ENCODE measurements at places on chromosomes 6 and 20.

DNA sequence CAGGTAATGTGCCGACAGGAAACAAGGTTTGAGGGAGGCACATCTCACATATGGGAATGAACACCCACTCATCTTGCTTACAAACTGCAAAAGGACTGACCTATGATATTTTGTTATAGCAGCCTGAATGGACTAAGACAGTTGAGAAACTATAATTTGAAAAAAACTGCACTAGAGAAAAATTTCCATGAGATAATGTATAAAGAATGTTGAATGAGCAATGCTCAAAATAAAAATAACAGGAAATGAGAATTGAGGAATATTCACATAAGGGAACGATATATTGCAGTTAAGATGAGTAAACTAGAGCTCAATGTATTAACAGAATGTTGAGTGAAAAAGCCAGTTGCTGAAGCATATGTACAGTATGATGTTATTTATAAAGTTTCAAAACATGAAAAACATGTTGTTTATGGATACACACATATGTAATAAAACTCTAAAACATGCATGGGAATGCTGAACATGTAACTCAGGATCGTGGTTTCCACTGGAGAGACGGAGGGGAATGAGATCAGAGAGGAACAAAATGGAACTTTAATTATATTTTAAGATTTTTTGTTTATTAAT, 6.3 kb upstream of the TBC1D22B start:
- no peak for DNase-seq

GRCh38 chr6:90663873-90664272, 77.0 kb upstream of the MAP3K7 start:
- DNase-seq: no peak

- no peak for DNase-seq
Observed at GRCh38 chr20:13131688-13132087, 89.4 kb upstream of the ISM1 start.

DNA sequence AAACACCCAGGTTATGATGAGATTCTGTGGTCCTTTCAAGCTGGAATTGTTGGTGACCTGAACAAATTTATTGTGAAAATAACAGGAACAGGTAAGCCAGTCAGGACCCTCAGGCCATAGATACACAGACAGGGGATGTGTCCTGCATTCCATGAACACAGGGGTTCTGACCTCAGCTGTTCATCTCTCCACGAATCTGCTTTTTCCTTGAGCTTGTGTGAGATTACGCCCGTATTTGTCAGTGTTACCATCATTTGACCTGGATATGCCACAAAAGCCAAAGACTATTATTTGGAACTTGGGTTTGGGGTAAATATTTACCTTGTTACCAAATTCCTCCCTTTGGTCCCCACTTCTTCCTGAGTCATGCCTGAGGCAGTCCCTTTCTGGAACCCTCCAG, 288.9 kb downstream of the PREX1 start:
- no peak for DNase-seq

DNA sequence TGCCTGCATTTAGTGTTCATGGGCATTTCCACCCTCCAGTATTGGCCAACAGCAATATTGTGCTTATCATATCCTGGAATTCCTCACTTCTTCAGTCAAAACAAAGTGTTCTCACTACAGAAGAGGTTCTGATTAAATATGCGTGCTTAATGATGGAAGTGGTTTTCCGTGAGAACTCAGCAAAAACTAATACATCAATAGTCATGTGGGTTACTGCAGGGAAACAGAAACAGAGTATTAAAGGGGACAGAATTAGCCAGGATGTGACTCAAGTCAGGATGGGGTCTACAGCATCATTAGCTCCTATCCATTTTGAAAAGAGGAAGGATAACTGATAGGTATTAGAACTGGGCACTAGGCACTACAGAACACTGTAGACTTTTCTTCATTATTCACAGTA, 384.6 kb downstream of the CDKAL1 start:
- no peak for DNase-seq

GRCh38 chr20:4813863-4814695, 92.4 kb downstream of the PRND start:
- DNase-seq: no peak

- DNase-seq: peak; percentile 81
Observed at GRCh38 chr6:30259140-30260035, 46.2 kb upstream of the TRIM26 start.

DNA sequence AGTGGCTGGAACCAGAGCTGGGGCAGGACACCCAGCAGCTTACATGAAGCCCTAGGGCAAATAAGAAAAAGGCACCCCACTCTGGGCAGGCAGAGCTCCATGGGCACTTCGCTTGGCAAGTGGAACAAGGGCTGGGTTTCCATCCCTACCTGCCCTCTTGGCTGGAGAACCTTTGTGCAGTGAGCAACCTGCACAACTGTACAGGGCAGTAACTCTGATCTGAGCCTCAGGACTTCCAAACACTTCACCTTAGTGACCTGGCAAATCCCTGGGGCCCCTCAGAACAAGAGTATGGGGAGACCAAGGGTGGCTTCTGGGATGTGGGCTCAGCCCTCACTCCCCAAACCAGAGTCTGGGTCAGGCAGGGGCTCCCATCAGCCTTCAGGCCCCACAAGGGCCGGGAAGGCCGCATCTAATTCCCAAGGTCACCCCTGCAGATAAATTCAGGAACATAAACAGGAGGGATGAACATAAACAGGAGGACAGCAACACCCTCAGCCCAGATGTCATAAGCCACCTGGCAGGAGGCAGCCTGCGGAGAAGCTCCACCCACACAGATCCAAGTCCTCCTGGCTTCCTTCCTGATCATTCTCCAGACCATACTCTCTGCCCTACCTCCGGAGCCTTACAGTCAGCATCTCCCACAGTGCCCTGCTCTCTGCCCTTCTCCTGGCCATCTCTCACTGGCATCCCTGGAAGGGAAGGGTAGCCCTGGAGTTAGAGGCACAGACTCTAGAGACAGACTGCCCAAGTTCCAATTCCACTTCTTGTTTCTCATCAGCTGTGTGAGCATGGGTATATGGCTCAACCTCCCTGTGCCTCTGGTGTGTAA, 37.5 kb downstream of the HNF4A start:
- DNase-seq: no peak

DNA sequence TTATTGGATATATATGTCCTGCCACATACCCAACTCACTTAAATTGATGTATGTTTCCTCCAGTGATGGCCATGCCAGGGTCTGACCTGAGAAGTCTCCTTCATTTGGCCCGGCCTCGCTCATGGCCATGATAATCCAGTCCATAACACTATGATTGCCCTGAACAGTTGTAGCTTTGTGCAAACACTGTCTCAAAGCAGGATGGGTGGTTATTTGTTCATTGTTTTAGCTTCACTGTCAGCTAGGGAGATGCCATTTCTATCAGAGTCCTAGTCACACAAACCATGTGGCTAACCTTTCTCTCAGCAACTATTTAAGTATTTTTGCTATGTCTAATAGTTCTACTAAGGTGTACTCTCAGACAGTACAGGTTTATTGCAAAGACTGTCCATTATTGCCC, 47.6 kb upstream of the ZNF337 start:
- DNase-seq: no peak

DNA sequence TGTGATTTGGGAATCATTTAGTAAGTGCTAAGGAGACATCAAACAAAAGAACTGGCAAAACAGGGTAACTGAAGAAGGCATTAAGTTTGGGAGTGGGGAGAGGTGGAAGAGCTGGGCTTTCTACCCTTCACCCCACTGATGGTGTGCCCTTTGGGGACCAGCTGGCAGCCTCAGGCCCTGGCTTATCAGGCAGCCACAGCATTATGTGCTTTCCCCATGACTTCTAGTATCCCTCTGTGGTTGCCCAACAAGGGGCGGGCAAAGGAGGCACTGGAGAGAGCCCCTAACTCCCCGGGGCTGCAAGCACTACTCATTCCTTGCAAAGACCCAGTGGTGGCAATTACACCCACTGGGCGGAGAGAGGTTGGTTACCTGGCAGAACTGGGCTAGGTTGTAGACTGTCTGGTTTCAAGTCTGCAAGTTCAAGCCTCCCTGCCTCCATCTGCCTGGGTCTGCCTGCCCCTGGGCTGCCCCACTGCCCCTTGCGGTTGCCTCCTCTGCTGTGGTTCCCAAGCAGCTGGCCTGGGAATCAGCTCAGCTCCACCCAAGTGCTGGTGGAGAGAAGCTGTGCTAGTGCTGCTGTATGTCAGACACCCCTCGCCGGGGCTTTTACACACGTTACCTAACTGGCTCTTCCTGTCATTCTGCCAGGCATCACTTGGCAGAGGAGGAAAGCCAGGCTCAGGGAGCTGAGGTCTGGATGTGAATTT, 29.9 kb downstream of the KCNK5 start:
- DNase-seq: no peak

DNA sequence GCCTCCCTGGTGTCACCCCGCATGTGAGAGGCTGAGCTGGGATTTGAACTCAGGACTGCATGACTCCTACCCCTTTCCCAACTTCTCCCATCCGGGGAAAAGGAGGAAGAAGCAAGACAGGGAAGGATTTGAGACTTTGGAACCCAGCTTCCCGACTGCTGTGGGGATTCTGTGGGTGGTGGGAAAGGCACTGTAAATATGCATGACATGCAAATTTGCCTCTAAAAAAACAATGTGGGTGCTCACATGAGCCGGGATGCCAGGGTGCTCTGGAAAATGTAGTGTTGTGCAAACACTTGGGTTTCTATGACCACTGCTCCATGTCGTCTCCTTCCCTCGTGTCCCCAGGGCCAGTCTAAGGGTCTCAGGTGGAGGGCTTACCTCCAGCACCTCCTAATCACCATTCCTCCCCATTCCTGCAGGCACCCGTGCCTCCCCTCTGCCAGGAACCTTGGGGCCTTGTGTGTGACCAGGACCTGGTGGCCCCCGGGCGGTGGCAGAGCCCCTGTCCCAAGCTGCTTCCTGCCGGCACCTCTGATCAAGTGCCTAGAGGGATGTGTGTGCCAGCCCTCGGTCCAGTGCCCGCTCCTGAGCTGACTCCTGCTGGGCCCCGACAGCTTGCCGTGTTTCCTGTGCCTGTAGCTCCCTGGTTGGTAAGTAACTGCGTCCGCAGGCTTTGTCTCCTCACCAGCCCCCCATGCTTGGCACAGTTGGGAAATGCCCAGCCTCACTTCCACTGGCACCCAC, 60.7 kb downstream of the DLGAP4 start:
- DNase-seq: no peak

DNA sequence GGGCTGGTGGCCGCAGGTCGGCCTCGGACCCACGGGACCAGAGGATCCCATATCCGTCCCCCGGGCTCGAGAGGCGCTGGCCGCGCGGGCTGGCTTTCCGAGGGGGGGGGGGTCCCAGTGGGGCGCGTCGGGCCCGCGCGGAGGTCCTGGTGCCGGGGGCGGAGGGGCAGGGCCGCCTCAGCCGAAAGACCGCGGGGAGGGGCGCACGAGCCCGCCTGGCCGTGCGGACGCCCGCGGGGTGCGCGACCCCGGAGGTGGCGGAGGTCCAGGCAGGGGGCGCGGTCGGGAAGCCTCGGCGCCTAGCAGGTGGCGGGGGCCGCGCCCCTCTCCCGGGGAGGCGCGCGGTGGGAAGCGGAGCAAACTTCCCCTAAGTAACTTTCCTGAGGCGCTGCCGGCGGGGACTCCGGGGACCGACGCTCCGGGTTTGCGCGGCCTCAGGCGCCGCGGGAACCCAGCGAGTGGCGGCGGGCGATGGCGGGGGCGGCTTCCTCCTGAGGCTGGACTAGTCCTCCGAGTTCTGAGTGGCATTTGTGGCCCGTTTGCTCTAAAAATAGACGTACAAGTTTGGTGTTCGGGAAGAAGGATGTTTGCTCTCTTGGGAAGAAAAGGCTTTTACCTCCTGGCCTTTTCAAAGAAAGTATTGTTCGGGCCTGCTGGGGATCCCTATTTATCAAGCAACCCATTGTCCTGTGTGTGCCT, 26.5 kb upstream of the BTBD3 start:
- DNase-seq: peak; percentile 57

GRCh38 chr6:111601886-111602285, 3.8 kb downstream of the TRAF3IP2 start:
- no peak for DNase-seq

GRCh38 chr6:106637717-106638341, 8.5 kb downstream of the QRSL1 start:
- DNase-seq: no peak

- DNase-seq: no peak
Observed at GRCh38 chr20:14643556-14643955, 306.1 kb upstream of the FLRT3 start.

GRCh38 chr6:53892707-53893106, 97.9 kb downstream of the LRRC1 start:
- no peak for DNase-seq

DNA sequence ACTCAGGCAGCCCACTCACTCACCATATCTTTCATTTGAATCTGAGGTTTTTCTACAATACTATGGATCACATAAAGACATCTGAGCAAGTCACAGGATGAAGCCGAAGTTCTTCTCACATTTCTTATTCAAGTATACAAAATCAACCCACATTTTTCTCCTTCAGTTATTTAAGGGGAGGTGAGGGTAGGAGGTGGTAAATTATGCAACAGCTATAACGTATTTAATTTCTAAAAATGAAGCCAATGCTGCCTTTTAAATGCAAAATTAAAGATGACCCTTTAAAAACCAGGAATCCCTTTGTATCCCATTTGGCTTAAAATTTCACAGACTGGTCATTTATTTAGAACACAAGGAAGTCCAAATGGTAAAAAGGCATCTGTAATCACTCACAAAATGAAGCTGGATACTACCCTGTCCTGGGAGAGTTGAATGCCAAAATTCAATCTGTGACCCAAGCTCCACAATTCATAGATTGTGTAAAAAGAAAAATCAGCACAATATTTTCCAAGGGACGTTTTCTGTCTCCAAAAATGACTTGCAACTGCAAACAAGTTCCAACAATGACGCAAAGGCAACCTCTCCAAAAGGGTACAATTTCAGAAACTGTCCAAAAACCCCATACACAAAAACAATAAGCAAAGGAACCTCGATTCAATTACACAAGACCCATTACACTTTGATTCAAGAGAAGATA, 48.8 kb downstream of the EPB41L2 start:
- no peak for DNase-seq

GRCh38 chr6:45743028-45743615, 272.5 kb downstream of the CLIC5 start:
- no peak for DNase-seq

GRCh38 chr6:170269151-170269845, 21.6 kb downstream of the DLL1 start:
- DNase-seq: peak; percentile 78

GRCh38 chr6:53813801-53814200, 19.0 kb downstream of the LRRC1 start:
- no peak for DNase-seq

DNA sequence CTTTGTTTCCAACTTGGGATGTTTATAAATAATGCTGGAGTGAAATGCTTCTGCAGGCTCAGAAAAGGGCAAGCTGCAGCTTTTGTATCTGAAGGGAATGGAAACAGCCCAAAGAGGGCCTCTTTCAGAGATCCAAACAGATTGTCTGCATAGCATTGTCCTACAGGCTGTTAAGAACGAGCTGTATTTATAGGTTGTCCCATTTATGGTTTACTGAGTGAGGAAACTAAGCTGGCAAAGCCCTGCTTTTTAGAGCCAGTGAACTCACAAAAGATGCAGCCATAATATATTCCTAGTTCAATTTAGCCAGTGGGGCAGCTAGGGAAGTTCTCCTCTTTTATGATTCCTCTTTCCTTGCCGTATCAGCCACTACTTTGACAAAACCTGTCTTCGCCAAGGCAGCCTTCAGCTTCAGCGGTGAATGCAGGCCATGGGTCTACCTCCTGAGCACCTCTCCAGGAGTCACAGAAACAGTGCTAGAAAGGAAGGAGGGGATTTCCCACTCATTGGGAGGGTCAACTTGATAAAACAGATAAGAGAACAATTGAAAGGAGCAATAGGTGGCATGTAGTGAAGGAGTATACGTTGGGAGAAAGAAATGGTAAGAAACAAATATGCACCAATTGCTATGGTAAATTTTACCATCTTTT, 15.0 kb downstream of the KIAA0319 start:
- DNase-seq: peak; percentile 42

- no peak for DNase-seq
Observed at GRCh38 chr6:78831492-78831891, 35.9 kb upstream of the IRAK1BP1 start.
